AG09309 (cell line): ENCODE measurements at places on chromosomes 4 and X.

GRCh38 chr4:47469951-47470350 lies 6.4 kb upstream of the COMMD8 start:
- DNase-seq, result peak; percentile 20

DNA sequence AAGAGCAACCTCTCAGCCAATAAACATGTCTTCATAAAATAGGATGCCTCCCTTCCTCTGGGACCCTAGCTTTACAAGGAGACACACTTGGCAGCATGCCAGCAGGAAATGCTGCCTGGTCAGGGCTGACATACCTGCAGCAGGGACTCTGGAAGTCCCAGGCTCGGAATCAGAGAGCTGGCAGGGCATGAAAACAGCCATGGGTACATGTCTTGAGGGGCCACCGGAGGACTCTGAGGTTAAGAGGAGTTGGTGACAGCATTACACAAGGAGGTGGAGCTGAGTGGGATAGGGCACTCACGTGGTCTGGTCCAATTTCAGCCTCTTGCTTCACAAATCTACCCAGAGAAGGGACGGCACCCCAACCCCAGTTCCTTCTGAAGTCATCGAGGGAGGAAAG lies 15.7 kb downstream of the MSX1 start:
- DNase-seq, result no peak

DNA sequence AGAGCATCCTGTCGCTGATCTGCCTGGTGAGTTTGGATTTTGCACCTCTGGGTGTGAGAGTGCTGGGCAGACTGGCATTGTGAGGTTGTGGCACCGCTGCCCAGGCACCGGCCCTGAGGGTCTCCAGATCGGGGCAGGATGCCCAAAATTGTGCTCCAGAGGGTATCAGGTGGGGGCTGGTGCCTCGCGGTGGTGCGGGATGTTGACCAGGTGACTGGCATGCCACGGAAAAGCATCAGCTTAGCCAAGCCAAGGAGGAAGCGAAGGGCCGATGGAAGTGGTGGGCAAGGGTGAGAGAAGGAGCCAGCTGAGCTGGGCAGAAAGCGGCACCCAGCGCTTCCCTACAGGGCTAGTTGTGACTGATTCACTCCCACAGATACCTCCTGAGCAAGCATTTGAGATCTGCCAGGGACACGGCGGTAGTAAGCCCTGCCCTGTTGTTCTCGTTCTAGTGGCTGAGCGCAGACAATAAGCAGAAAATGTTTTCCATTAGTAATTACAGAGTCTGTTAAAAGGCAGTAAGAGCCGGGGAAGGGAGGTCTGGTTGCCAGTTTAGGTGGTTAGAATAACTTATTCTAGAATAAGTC lies 809 bp downstream of the ZFP92 start:
- DNase-seq, result no peak

DNA sequence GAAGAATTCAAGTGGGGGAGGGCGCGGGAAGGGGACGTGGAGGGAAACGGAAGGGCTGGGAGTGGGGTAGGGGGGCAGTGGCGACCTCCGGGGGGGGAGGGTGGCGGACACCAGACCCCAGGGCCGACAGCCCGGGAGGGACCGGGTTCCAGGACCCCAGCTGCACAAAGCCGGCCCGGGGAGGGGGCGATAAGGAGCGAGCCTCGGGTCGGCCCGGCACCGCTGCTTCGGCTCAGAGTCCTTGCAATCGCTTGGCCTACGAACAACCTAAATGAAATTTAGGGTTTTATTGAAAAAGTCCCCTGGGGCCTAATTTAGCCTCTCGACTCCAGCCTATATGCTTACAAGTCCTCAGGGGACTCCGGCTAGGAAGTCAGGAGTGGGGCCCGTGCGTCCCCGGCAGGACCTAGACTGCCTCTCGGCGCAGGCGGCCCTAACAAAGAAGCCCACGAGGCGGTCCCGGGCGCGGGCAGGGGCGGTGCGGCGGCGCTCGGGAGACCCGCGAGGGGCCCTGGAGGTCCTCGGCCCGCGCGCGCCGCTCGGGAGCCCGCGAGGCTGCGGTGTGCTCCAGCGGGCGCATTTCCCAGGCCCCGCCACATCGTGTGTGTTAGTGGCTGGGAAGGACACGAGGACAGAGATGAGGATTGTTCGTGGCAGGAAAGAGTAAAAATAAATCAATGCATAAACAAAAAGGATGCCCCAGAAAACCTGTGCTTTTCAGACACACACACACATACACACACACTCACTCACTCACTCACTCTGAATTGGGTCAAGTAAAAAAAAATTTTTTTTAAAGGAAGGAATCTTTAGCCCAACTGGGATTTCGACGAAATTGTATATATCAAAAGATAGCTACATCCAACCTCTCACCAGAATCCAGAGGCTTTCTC lies 70.0 kb downstream of the MGST2 start:
- DNase-seq, result no peak

DNA sequence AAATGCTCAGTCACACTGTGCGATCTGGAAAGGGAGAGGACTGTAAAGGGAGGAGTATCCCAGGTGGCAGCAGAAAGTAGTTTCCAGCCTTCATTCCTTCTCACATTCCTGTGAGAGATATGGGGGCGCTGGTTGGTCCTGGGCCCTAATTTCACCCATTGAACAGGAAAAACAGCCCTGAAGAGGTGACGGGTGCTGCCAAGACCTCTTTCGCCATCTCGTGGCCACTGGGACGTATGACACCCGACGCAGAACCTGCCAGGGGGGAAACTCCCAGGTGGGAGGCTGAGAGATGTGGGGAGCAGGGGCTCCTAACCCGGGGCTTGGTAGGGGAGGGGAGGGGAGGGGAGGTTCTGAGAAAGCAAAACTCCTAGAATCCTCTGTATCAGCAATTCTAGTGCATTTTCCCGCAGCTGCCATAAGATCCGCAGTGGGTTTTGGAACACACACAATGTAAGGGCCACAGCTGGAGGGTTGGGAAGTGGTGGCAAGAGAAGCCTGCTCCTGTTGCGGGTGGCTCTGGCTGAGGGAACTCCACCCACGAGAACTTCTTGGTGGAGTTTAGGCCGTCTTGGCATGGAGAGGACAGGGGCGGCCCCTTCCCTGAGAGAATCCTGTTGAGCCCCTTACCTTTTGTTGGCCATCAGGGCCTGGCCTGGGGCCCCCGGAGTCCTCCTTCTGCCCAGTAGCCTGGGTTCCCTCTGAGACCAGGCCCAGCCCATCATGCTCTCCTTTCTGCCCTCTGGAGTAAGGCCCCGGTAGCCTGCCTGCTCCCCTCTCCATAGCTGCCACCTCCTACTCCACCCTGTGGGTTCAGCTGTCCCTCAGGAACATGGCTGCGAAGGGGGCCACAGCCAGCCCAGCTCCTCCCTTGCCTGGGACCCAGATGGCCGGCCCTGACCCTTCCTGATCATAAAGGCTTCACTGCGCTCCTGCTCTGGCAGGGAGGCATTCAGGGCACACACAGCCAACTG lies 134.1 kb downstream of the OR13H1 start:
- DNase-seq, result no peak

- no peak for DNase-seq
Observed at GRCh38 chrX:133365871-133366611, 49.2 kb downstream of the GPC4 start.

GRCh38 chr4:140234697-140235060 lies 80.7 kb upstream of the MAML3 start:
- no peak for DNase-seq

GRCh38 chr4:186755550-186756519 lies 32.2 kb upstream of the FAT1 start:
- no peak for DNase-seq

- DNase-seq, result no peak
Observed at GRCh38 chrX:46849933-46850332, 13.1 kb downstream of the RP2 start.

- DNase-seq, result no peak
Observed at GRCh38 chrX:119145241-119145653, 17.6 kb upstream of the KIAA1210 start.
